Activated CD4-positive, alpha-beta T cell treated with anti-CD3 and anti-CD28 coated beads for 24 hours (primary cell): ENCODE measurements at places on chromosomes 4 and X.
A peak's percentile ranks its signal among the peaks of the same experiment; 100 is the strongest.

DNA sequence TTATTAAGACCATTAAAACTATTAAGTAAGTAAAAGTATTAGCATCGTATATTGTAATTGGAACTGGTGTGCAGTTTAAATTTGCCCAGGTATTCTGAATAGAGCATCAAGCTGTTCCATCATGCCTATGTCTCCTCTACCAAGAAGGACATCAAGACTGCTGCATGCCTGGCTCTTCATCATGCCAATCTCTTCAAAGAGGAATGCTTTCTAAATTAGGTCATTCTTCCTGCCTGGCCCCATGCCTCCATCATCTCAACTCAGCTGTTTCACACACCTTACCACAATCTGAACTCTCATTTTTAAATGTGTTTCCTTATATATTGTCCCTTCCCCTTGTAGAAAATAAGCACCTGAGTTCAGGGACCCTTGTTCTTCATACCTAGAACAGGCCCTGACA, 270.5 kb upstream of the PPARGC1A start:
- DNase-seq = no peak

- DNase-seq = no peak
Observed at GRCh38 chr4:167210166-167210565, 24.1 kb downstream of the SPOCK3 start.

- peak; percentile 41 for DNase-seq
Observed at GRCh38 chr4:152679414-152680281, at the start of gene TMEM154. Gene TMEM154, minus strand, starts transcription at chr4:152679997. Its CDS starts 64 bp downstream, at chr4:152679933.

DNA sequence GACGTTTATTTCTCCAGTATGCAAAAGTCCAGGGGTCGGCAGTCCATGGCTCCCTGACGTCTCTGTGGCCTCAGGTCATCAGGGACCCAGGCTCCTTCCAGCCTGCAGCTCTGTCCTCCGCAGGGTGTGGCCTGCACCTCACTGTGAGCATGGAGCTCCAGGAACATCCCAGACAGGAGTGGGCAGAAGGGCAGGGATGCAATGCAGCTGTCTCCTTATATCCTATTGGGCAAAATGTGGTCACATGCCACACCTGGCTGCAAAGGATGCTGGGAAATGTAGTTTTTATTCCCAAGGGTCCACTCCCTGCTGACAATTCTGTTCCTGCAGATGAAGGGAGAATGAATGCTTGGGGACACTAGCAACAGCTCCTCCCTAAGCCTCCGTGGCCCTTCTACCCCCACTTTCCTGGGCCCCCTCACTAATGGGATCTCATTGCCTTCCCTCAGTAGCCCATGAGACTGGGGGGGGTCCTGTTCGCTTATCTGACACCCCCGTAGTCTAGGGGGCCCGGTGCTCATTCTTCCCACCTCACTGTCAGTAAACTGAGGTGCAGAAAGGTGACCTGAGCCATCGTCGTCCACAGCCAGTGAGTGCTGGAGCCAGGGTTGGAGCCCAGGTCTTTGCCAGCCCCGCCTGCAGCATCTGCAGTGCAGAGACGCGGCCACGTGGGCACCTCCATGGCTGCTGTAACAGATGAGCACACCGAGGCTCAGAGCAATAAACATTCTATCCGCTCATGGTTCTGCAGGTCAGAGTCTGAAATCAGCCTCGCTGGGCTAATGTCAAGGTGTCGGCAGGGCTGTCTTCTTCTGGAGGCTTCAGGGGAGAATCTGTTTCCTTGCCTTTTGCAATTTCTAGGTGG, 5.9 kb upstream of the GRPEL1 start:
- no peak for DNase-seq

DNA sequence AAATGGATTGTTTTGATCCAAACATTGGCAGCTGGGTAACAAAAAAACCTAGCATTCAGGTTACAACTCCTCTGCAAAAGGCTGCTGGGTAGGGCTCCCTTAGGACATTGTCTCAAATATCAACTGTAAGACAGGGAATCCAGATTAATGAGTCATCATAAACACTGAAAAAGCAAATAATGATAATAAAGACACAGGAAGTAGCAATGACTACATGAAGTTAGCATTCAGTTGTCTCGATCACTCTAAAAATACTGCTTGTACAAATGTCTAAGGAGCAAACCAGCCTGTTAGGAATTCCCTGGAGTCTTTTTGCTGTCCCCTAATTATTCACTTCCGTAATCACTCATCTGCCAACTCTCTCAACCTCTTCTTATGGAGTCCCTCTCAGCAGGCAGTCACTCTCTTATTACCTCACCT, 259.2 kb downstream of the GPC3 start:
- DNase-seq = no peak

DNA sequence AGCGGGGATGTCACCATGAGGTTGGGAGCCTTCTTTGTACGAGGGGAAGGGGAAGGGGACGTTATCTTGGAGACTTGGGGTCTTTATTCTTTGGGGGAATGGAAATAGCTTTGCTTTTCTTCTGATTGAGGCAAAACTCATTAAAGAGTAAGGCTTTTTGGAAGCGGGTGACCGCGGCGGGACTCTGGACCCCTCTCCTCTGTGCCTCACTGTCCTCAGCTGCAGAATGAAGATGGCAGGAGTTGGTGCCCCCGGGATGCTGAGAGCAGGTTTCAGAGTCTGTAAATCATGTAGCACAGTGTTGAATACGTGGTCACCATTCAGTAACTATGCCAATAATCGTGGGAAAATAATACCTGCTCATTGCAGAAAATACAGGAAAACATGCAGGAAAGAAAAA, 32.1 kb downstream of the HTT-AS start:
- no peak for DNase-seq
